NCI-H524 (cell line): ENCODE measurements at places on chromosomes 3 and 15.
A peak's percentile ranks its signal among the peaks of the same experiment; 100 is the strongest.

DNA sequence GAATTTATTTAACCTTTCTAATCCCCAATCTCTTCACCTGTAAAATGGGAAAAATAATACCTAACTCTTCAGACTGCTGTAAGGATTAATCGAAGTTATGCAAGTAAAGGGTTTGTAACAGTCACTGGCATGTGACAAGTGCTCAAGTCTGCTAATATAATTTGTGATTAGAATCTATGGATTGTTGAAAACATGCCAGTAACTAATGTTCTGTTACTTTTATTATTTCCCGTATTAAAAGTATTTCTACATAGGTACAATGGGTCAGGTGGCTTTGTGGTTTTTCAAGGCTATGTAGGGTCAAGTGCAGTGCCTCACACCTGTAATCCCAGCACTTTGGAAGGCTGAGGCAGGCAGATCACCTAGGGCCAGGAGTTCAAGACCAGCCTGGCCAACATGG, 29.4 kb downstream of the ULK4 start:
- no peak for DNase-seq

DNA sequence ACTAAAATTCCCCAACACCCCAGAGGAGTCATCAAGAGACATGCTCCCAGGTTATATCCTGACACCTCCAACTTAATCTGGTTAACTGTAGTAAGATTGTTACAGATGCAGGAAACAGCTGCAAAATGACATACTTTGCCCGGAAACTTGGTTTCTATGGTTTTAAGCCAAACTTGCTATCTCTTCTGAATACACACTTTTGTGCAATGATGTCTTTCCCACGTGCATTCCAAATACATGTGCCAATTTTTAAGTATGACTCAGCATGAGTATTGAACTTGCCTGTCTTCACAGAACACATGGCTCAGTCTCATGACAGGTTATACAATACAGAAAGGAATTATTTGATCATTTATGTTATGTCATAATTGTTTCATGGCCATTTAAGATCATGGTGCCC, 207.0 kb upstream of the DCBLD2 start:
- DNase-seq: no peak

GRCh38 chr3:36992806-36993325, at the start of gene EPM2AIP1:
EPM2AIP1 (minus strand) TSS chr3:36993131; CDS start chr3:36993077, 54 bp downstream.
- no peak for DNase-seq

- DNase-seq: peak; percentile 60
Observed at GRCh38 chr3:42880601-42881451, 5.1 kb upstream of the CYP8B1 start.

- peak; percentile 92 for DNase-seq
Observed at GRCh38 chr3:90091549-90091948, 984.1 kb downstream of the EPHA3 start.

DNA sequence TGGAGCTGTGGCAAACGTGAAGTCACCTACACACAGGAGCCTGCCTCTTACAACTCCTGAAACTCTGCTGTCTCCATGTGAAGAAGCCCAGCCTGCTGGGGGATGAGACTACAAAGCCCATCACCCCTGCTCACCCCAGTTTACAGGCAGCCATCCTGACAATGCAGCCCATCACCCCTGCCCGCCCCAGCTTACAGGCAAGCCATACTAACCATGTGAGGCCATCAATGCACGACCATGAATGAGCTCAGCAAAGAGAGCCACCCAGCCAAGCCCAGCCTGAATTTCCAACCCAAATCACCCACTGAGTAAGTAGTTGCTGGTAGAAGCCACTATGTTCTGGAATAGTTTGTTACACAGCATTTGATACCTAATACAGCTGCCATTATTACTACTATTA, 185.4 kb upstream of the NSMCE3 start:
- DNase-seq: no peak

- no peak for DNase-seq
Observed at GRCh38 chr15:101481381-101481705, 8.2 kb downstream of the PCSK6 start.

GRCh38 chr3:59784164-59784563, 734.3 kb upstream of the CFAP20DC start:
- no peak for DNase-seq

- DNase-seq: no peak
Observed at GRCh38 chr3:43957553-43957952, 266.8 kb downstream of the ABHD5 start.

DNA sequence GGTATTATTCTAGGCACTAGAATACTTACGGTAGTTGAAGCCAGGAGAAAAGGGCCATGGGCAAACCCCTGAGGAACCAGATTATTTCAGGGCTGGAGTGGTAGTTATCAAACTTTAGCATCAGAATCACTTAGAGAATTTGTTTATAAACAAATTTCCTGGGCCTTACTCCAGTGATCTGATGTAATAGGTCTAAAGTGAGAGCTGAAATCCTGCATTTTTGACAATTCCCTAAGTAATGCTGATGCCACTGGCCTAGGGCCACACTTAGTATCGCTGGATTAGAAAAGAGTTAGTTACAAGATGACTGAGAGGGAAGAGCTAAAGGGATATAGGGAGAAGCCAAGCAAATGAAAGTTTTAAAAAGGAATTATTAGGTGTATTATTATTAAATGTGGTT, 412.5 kb upstream of the THRB start:
- no peak for DNase-seq

DNA sequence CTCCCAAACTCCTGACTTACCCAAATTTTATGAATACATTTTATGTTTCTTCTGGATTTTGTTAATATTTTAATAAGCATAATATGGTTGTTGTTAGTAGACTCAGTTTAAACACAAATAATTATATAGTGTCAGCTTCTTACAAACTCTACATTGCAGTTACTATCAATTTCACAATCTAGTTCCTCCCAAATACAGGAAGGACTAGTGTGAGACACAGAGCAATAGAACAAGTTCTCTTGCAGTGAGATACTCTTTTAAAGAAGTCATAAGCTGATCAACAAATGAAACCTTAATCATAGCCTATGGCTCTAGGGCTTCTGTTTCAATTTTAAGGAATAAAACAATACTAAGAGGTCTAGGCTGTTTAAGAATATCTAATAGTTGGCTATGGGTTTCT, 86.1 kb downstream of the SAMMSON start:
- no peak for DNase-seq

DNA sequence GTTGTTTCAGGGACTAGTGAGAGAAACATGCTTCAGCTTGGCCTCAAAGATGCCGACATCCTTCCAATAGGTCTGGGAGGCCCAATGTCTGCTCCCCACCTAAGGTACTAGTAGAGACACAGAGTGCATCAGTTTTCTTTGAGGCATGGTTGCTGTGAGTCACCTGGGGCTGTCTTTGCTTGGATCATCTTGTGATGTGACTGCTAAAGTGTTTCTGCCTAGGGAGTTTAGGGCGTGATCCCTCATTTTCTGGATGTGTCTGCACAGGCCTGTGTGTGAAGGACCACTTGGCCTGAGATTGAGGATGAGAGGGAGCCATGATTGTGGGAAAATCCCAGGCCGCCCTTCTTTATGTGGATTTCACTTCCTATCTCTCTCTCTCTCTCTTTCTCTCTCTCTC, 4.8 kb downstream of the GASK1A start:
- no peak for DNase-seq
